NCI-H187 (cell line): ENCODE measurements at places on chromosomes 2 and 18.
A peak's percentile ranks its signal among the peaks of the same experiment; 100 is the strongest.

DNA sequence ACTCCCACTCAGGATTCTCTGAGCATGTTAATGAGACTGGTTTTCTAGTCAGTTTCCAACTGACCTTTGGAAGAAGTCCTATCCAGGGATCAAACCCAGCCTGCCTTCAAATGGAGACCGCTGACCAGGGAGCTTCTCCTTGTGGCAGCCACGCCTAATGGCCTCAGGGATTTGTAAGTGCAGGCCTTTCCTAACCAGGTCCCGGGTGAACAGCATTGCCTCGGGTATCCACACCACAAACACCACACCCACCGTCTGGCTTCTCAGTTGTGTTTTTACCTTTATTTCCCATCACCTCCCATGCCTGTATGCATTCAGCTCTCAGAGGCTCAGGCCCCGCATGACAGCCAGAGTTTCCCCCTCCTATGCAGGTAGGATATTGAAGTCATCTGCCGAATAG, 406.3 kb upstream of the HS6ST1 start:
- no peak for DNase-seq

- no peak for DNase-seq
These were observed 30.8 kb downstream of the OTX1 start for GRCh38 chr2:63081404-63081803.

GRCh38 chr18:10169064-10169562, 255.3 kb downstream of the VAPA start:
- no peak for DNase-seq

DNA sequence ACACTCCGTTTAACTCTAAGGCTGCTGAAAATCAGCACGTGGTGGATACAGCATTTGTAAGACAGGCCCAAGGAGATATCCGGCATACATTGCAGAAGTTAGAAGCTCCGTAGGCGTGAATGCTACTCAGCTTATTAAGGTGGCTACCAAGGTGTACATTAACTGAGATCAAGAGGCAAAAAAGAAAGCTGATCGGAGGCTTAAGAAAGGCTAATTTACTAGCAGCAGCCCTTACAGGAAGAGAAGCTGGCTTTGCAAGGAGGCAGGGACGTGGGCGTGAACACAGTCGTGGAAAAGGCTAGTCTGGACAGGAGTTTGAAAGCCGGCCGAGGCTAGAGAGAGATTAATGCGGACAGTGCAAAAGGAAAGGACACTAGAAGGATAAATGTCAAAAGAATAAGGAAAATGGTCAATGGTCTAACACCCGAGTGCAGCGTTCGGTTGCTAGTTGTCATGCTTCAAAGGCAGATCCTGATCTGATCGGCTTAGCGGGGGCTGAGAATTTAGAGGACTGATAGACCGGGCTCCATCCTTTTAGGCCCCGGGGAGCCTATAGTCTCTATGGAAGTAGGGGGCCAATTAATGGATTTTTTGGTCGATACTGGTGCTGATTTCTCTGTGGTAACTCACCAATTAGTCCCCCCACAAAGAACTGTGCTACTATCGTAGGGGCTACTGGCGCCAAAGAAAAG, 45.6 kb upstream of the SELENOI start:
- no peak for DNase-seq

GRCh38 chr2:27494284-27494943, 586 bp downstream of the FNDC4 start:
- DNase-seq: no peak

GRCh38 chr2:65186093-65186868, 41.4 kb upstream of the ACTR2 start:
- no peak for DNase-seq

- DNase-seq: no peak
These were observed 79.4 kb upstream of the MAP4K3 start for GRCh38 chr2:39516347-39517101.

DNA sequence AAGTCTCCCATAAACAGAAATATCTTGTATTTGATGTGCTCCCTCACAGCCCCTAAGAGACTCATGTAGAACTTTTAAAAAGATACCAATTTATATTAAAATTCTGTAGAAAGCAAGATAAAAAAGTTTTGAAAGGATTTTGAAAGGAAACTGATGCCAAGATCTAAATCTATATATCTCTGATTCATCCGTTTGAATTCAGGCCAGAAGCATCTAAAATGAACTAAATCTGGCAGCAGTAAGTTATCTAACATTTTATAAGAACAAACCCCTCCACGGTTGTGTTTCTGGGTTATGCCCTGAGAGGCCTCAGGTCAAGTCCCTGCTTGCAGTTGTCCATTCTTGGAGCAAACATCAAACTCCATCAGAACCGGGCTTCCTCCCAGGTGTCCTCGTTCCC, 165.8 kb downstream of the FBXO15 start:
- no peak for DNase-seq

- no peak for DNase-seq
These were observed 145.0 kb downstream of the DAW1 start for GRCh38 chr2:228016402-228016801.

- peak; percentile 6 for DNase-seq
These were observed 659 bp downstream of the ZNF142 start for GRCh38 chr2:218658671-218659257.

GRCh38 chr2:75870651-75871137, 160.0 kb upstream of the GCFC2 start:
- DNase-seq: no peak

DNA sequence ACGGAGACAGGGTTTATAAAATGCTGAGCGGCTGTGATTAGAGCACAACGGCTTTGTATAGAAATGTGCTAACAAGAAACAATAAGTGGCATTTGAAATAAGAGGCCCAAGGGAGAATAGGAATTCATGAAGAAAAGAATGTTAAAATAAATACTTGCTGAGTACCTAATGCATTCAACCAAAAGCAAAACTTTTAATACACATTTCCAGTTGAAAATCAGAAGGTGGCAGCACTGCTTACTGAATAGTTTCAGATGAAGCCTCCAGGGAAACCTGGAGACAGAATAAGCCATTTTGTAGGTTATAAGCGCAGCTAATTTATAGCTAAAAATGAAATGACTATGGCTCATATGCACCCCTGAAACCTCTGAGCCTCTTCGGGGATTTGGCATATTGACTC, 286.6 kb downstream of the DPP10 start:
- no peak for DNase-seq

DNA sequence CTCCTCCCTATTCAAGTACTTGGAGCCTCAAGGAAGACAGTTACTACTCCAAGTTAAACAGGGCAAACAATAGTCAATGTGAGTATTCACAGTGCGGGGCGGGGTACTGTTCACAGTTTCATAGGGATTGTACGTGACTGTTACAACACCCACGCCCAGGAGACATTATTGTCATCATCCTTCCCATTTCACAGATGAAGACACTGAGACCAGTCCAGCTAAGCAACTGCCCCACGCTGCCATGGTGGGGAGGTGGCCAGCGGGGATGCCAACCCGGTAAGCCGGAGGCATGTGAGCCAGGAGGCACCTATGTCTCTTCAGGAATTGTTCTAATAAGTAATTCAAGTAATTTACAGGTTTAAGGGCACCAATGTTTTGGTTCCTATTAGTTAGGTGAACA, 982 bp downstream of the HJURP start:
- no peak for DNase-seq

DNA sequence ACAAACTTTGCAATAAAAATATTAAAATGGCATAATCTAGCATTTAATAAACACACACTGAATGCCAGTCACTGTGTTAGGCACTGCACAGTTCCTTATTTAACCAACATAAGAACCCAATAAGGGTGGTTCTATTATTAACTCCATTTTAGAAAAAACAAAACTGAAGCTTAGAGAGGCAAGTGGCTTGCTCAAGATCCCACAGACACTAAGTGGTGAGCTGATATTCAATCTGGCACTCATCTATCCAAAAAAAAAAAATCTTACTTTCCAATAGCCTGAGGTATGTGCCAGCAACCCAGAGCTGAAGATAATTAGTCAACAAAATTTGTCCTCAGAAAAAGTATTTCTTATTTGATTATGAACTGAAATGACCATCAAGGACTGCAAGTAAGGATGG, 799 bp downstream of the CYTIP start:
- DNase-seq: no peak

GRCh38 chr2:70089983-70090525, 2.8 kb downstream of the PCBP1 start:
- DNase-seq: no peak

DNA sequence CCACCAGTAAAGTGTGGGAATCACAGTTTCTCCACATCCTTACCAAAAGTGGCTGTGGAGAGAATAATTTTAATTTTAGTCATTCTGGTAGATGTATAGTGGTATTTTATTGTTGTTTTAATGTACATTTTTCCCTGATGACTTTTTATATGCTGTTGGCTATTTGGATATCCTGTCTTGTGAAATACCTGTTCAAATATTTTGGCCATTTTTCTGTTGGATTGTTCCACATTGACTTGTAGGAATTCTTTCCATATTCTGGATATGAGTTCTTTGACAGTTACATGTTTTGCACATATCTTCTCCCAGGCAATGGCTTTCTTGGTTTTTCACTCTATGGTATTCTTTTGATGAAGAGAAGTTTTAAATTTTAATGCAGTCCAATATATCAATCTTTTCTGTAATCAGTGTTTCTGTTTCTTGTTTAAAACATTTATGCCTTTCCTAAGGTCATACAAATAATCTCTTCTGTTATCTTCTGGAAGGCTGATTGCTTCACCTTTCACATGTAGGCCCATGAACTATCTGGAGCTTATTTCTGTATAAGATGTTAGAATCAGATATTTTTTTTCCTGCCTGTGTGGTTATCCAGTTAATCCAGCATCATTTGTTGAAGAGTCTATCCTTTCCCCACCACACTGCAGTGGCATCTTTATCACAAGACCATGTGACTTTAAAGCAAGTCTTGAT, 19.0 kb downstream of the AFTPH start:
- DNase-seq: no peak

DNA sequence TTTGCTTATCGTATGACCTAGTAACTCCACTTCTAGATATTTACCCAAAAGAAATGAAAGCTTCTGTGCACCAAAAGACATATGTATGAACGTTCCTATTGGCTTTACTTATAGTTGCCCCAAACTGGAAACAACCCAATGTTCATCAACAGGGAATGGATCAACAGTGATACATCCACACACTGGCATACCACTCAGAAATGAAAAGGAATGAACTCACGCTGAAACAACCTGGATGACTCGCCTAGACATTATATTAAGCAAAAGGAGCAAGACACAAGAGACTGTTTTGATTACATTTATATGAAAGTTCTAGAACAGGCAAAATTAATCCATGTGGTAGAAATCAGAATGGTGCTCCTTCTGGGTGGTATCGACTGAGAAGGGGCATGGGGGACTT, 18.9 kb downstream of the ADRA2B start:
- DNase-seq: no peak

GRCh38 chr18:44424645-44425035, 256.0 kb upstream of the SETBP1 start:
- DNase-seq: no peak

DNA sequence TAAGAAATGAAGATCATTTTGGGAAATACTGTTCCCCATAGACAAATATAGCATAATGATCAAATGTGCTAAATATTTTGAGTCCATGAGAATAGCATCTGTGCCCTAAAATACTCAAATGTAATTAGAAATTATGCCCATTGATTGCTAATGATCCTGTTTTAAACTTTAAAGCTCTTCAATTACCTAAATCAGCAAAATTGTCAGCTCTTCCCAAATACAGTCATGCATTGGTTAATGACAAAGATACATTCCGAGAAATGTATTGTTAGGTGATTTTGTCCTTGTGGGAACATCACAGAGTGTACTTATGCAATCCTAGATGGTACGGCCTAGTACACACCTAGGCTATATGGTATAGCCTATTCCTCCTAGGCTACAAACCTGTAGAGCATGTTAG, 89.7 kb downstream of the NEB start:
- DNase-seq: no peak

- DNase-seq: no peak
These were observed 148.2 kb upstream of the HNRNPA3 start for GRCh38 chr2:177064422-177064821.

DNA sequence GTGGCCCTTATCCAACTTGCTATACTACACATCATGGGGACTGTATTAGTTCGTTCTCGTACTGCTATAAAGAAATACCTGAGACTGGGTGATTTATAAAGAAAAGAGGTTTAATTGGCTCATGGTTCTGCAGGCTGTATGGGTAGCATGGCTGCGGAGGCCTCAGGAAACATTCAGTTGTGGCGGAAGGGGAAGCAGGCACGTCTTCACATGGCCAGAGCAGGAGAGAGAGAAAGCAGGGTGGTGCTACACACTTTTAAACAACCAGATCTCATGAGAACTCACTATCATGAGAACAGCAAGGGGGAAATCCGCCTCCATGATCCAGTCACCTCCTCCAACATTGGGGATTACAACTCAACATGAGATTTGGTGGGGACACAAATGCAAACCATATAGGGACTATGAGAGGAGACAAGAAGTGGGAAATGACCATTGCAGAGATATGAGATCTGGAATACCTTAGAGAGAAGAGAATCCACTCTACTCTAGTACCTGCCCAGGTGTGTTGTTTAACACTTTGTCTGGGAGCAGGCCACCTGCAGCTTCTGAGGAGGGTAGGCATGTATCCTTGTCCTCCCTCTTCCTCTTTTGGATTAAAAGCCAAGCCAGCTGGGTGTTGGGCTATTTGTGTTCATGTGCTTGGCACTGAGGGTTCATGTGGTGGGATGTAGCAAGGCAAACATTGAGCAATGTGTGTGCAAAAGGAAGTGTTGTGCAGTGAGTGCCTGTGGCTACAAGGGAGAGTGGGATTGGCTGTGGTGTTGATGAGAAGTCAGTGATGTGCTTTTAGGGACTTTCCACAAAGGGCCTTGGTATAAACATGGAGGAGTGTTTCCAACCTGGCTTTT, 22.8 kb downstream of the TTLL4 start:
- no peak for DNase-seq

- DNase-seq: no peak
These were observed 530.2 kb upstream of the LINC00305 start for GRCh38 chr18:64679121-64679520.

- DNase-seq: no peak
These were observed 636.5 kb downstream of the CNTNAP5 start for GRCh38 chr2:124661558-124661957.

DNA sequence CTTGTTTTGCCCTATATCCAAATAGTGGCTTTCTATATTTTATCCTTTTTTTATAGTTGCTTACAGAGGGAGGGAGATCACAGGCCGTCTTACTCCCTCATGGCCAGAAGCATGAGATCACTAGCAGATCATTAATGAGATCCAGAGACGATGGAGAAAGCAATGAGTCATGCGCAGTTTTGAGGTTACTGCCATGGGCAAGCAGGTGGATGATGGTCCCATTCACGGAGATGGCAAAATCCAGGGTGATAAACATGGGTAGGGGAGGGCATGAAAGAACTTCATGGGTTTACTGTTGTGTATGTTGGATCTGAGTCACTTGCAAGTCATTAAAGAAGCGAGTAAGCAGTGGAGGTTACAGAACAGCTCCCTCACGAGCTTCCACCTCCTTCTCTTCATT, 60.4 kb downstream of the C18orf63 start:
- DNase-seq: no peak
